Fibroblast of skin of left quadriceps (primary cell): ENCODE measurements at places on chromosomes 12 and 14.

DNA sequence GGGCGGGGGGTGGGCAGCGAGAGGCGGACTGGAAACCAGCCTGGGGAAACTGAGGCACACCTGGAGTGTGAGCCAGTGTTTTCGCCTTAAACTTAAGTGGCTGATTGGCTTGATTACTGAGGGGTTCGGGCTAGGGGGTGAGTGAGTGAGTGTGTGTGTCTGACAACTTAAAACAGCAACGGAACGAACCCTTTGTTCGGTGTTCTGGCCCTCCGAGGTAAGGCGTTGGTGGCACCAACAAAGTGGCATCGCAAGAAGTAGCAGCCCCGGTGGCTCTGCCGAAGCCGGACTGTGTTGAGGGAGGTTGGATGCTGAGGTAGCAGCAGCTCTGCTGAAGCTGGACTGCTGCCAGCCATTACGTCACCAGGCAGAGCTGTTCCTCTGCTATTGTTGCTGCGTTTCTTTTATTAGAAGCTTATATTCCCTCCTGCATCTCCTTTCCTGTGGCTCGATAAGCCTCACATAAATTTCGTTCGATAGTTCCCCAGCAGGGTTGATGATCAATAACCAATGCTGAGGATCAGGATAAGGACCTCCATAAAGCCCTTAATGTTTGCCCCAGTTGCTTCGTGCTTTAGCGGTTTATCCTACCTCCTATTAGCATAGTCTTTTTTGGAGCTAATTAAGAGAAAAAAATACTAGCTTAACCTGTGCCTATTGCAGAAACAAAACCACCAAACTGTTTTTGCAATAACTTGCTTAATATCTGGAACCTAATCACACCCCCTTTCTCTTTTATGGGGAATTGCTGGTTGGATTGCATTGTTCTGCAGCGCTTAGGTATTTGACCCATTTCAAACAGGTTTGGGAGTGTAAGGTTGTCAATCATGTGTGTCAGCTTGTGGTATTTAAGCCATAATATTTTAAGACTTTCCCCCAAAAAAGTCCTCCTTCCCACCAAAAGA lies 1.3 kb downstream of the GPR137C start:
- peak; percentile 60 for DNase-seq

DNA sequence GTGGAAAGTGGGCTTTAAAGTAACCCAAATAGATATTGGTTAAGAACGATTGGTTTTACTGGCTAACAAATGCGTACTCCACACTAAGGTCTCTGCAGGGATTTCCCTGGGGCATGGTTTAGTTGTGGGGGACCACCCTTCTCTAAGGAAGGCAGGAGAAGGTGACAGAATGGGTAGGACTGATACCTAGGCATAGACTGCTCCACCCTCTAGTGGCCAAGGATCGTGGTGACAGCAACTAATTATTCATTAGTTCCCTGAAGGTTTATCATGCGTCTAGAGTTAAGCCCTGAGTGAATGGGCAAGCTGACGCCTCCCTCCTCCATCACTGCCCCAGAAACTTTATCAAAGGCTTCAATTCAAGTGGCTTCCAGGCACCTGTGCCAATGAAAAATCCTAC lies 9.1 kb downstream of the FAM181A start:
- DNase-seq, result no peak

- no peak for DNase-seq
These were observed 3.2 kb downstream of the LAG3 start for GRCh38 chr12:6775185-6776174.

- DNase-seq, result no peak
These were observed 498 bp downstream of the RACGAP1 start for GRCh38 chr12:50024805-50025186.

GRCh38 chr14:98946940-98947339 lies 325.1 kb downstream of the BCL11B start:
- DNase-seq, result peak; percentile 63
